Femur (tissue), 1 donor: ENCODE measurements at places on chromosomes 7 and 10.

DNA sequence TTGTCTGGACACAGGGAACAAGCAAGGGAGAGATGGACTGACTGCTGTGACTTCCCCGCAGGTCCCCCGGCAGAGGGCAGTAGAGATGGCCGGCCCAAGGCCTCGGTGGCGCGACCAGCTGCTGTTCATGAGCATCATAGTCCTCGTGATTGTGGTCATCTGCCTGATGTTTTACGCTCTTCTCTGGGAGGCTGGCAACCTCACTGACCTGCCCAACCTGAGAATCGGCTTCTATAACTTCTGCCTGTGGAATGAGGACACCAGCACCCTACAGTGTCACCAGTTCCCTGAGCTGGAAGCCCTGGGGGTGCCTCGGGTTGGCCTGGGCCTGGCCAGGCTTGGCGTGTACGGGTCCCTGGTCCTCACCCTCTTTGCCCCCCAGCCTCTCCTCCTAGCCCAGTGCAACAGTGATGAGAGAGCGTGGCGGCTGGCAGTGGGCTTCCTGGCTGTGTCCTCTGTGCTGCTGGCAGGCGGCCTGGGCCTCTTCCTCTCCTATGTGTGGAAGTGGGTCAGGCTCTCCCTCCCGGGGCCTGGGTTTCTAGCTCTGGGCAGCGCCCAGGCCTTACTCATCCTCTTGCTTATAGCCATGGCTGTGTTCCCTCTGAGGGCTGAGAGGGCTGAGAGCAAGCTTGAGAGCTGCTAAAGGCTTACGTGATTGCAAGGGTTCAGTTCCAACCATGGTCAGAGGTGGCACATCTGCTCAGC, 6.0 kb downstream of the CYREN start:
- no peak for DNase-seq

DNA sequence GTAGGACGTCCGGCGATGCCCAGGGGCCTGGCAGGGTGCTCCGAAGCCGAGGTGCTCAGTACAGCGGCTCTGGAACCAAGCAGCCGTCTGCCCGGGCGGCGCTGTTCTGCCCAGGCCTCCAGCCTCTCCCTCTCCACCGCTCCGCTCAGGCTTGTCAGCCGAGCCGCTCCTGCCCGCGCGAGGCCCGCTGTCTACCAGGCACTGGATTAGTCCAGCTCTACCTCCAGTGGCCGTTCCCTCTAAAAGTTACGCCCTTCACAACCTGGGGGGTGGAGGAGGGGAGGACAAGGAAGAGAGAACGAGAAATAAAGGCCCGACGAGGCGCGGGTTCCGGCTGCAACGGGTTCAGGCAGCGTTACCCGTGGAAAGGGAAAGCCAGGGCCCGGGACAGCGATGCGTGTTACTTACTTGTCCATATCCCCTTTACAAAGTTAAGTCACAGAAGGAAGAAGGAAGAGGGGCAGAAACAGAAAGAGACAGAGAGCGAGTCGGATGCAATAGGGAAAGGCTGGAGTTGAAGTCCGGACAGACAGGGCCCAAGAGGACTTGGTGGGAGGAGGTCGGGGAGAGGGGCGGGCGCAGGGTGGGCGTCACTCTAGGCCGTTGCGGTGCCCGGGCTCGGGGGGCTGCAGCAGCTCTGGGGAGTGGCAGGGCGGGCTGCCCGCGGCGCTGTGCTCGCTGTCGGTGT, 2.8 kb downstream of the SP8 start:
- peak; percentile 46 for DNase-seq

DNA sequence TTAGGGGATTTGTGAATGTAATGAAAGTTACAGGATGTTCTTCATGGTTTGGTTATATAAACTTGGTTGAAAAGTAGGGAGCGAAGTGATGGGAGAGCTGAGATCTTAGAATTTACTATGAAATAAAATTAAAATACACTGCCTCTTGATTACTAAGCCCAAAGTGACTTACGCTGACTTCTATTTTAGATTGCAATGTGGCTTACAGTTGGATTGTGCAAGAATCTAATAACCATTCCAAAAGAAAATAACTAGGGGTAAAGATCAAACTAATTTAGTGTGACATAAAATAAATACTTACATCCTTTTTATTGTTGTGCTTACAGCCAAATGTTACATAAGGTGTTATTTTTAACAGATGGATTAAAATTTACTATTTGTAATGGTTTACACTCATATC, 15.3 kb downstream of the WNT16 start:
- no peak for DNase-seq

- DNase-seq, result no peak
Measured at GRCh38 chr7:112074464-112074863, 131.7 kb downstream of the DOCK4 start.

DNA sequence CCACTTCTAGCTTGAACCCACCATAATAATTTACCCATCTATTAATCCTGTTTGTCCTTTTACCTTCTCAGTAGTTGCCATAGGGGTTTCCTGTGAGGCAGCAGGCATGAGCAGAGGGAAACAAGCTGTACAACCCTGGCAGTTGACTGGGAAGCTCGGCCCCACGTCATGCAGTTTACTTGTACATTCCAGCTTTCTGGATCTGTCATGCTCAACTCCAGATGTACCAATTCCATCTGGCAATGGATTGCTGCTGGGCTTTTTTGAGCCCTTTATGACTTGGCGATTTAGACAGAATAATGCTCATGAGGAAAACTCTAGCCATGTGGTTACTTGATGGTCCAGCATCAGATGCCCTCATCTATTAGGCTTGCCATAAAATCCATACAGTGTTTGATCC, 112.5 kb downstream of the GNAI1 start:
- DNase-seq, result no peak

DNA sequence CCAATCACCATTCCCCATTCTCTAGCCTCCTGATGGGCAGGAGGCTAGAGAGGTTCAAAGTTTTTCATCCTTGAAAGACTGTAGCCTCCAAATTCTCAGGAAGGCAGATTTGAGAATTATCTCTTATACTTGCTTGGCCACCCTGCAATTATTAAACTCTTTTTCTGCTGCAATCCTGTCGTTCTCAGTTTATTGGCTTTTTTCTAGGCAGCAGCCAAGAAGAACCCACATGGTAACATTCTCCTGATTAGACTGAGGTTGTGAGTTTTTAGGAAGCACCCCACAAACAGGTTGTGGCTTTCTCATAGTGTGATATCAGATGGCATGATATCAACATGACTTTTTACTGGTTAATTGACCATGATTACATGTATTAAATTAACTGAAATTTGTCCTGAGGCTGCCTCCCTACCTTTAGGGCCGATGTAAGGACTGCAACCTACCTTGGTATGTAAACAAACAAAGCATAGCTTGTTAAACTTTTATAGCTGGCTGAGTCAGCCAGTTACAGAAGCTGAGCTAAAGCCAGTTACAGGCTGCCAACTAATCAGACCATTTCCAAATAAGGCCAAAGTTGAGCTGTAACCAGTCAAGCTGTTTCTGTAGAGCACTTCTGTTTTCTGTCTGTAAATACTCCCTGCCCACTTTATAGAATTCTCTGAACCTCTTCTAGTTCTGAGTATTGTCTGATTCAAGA, 3.2 kb upstream of the ZNF248 start:
- no peak for DNase-seq

GRCh38 chr10:44366941-44367630, 17.8 kb downstream of the CXCL12 start:
- no peak for DNase-seq

- no peak for DNase-seq
Measured at GRCh38 chr10:20114179-20114578, 297.9 kb downstream of the PLXDC2 start.

DNA sequence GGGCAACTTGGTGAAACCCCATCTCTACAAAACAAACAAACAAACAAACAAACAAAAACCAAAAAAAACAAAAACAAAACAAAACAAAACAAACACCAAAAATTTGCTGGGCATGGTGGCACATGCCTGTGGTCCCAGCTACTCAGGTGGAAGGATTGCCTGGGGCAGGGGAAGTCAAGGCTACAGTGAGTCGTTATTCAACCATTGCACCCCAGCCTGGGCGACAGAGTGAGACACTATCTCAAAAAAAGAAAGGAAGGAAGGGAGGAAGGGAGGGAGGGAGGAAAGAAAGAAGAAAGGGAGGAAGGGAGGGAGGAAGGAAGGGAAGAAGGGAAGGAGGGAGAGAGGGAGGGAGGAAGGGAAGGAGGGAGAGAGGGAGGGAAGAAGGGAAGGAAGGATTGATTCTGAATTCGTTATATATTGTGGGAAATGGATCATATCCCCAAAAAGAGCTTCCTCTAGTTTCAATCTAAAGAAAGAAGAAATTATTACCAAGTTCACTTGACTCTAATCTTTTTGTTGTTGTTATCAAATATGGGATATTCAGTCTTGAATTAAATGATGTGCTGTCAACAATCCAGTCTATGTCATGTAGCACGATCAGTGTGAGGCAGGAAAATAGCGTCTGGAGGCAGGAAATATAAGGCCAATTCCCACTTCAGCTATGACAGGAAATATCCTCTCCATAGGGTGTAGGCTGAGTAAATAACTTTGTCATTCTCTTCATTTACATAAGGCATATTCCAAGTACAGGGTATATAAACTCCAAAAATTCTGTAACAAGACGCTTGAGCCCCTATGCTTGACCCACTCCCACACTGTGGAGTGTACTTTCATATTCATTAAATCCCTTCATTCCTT, 26.2 kb upstream of the TRIM24 start:
- DNase-seq, result no peak
